ENCODE measurements at places on chromosomes 7 and 10.

GRCh38 chr10:129353101-129353500 lies 113.9 kb upstream of the MGMT start:
- no peak for DNase-seq

DNA sequence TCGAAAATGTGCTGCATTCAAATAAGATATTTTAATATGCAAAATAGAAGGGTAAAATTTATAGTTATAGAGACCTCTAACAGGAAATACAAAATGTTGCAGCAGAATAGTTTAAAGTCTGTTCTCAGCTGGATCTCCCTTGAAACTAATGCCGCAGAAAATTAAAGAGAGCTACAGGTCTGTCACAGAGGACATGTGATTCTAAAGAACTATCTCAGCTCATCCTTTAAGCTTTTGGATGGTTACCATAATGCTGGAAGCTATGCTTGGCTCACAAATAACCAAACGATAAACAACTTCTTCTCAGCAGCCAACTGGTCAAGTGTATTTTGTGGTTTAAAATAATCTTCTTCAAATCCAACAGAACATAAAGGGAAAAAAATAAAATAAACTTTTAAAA lies 353.0 kb downstream of the PARD3 start:
- DNase-seq, result no peak

DNA sequence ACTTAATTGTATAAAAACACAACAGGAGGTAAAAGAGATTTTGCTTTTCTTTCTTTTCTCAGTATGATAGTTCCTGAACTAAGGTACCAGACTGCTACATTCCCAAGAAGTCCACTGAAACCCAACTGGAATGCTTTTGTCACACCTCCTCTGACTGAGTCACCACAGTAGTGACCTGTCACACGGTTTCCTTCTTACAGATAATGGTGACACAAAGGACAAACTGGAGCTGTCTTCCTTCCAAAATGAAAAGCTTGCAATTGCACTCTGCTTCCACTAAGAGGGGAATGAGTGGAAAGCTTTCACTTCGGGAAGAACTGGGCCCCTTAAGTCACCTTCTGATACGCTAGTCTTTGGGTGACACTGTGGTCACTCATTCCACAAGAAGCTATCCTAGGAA lies 122.2 kb downstream of the KMT2E start:
- DNase-seq, result no peak

DNA sequence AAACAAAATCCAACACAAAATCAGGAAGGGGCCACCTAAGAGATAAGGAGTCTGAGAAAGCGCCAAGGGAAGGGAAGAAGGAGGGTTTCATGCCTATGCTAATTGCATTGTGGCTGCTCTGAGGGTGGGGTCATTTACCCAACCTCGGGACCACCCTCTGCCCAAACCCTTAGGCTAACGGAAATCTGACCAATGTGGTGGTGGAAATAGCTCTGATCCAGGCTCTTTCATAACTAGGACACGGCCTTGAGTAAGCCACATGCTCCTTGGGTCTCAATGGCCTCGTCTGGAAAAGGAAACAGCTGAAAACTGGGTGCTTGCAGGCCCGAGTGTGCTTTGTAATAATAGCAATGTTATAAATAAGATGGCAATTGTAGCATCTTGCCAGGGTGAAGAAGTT lies 14.9 kb upstream of the SRGN start:
- DNase-seq, result no peak

- DNase-seq, result peak; percentile 97
These were observed 30.0 kb upstream of the SEM1 start for GRCh38 chr7:96739609-96740008.

DNA sequence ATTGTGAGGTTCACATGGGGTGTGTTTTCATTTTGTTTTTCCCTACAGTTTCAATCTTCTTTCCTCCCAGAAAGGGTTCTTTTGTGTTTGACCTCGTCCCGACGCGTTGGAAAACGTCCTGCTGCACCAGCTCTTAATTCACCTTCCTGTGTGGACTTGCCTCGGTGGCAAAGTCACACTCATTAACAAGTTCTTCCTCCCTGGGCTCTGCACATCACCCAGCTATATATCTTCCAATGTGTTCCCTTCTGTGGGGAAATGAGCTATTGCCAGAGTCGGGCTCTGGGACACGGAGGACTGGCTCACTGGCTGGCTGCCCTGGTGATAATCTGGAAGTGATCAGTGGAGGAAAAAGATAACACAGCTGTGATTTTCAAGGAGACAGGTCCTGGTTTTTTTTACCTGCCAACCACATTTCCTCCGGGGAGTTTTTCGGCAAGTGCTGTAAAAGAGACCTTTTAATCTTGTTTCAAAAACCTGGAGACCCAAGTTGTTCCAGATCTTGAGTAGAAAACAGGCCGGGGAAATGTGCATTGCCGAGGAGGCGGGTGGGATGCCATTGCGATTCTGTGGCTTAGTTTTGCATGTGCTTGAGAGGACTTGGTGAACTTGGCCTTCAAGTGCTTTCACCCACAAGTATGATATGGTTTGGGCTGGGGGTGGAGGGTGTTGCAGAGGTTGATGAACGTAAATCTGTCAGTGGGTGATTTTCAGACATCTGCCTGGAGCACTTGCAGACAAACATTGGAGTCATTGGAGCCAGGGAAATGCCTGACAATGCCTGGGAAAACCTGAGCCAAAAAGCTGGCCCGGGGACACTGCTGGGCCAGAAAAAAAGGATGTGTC lies 96.5 kb upstream of the CREB5 start:
- DNase-seq, result peak; percentile 46

DNA sequence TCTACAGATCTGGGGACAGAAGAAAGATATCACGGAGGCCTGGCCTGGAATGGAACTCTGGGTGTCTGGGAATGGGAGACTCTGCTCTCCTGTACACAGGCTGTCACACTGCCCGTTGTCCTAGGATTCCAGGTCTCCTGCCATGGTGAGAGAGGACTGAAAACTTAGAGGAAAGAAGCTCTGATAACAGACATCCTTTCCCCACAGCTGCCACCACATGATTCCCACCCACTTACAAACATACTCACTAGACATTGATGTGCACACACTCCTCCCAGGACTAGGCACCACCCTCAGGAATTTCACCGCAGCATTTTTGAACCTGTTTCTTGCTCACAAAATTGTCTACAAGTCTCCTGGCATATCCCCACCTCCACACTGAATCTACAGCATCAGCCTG lies 5.7 kb downstream of the ZNF92 start:
- no peak for DNase-seq
